ENCODE measurements at places on chromosomes 7 and 10.

DNA sequence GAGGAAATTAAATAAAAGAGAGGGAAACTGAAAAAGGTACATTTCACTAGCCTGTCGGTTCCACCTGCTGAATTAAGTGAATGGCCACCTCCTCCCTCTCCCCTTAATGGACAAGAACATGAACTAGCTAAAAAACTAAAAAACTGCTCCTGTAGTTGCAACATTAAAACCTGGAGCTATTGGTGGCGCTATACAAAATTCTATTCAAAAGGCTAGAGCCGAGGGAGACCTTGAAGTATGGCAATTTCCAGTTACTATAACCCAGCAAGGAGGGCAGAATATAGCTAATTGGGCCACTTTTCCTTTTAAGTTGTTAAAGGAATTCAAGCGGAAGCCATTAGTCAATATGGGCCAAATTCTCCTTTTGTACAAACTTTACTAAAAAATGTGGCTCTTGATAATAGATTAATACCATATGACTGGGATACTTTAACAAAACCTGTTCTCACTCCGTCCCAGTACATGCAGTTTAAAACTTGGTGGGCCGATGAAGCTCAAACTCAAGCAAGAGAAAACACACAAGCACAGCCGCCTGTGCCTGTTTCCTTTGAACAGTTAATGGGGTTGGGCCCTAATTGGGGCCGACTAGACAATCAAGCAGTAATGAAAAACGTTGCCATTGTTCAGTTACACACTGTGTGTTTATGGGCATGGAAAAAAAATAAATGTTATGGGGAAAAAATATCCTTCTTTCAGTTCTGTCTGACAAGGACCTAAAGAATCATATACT is 6.5 kb upstream of the CHST3 start:
- no peak for DNase-seq

GRCh38 chr7:73556208-73557107 is 1.0 kb downstream of the BCL7B start:
- no peak for DNase-seq

- DNase-seq, result no peak
Measured at GRCh38 chr7:32871624-32872371, 19.8 kb downstream of the KBTBD2 start.

DNA sequence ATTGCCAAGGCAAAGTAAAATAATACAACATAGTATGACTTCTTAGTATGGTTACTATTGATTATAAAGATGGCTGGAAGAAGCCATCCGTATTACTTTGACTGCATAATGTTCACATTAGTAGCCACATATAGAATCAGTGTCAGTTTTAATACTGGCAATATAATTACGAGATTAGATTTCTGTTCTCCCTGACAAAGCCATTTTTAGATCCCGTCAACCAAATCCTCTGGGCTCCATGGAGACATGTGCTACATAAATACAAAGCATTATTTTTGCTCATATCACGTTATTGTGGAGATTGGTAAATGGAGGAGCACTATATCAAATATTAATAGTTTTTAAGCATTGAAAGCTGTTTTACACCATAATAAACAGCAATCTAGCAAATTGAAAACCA is 124.0 kb downstream of the MAGI2 start:
- DNase-seq, result no peak

DNA sequence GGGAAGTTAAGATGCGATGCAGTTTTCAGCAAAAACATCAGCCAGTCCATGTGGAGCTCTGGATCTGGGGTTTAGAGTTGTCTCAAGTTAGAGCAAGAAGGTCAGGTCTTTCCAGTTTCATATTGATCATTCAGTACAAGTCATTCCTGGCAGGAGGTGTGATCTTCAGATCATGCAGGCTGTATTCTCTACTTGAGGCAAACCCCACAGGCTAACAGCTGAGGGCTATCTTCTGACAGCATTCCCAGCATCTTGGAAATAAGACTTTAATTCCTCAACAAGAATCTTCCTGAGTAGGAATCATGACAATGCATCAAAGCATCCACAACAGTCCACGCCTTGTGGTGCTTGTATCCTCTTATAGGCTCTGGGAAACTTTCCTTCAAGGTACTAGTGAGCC is 94.9 kb upstream of the ZNF438 start:
- no peak for DNase-seq

DNA sequence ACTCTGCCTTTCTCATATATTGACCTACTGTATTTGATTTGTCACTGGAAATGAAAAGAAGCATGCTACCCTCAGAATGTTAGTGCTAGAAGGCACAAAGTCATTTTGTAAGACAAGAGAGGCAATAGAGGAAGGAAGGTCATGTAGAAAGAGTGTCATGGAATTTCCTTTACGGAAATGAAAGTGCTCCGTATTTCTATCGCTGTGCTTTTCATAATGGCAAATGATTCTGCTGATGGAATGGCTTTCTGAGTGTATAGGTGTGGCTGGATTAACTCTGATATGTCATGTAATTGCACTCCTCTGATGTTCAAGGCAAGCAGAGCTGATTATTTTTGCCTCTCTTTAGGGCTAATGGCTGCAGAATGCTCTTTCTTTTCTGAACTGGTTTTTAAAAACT is 15.5 kb upstream of the STEAP4 start:
- no peak for DNase-seq

- no peak for DNase-seq
Measured at GRCh38 chr7:106535234-106535932, 125.6 kb downstream of the CCDC71L start.

DNA sequence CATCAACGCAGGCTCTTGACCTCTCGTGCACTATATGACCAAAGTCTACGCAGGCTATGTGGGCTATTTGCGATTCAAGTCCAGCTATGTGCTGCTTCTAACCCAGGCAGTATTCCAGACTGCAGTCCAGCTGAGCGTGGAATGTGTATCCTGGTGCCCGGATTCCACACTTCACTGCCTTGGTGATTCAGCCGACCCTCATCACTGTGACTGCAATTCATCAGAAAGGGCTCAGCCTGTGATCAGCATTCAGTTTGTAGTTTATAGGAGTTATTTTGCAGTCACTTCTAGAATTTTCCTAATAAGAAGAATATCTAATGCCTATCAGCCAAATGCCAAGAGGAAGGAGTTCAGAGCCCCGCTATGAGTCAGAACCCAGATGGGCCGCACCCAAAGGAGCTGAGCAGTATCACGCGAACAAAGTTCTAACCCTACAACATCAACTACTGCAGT is 119.8 kb upstream of the LANCL2 start:
- no peak for DNase-seq

GRCh38 chr10:29959586-29959985 is 99.8 kb downstream of the JCAD start:
- DNase-seq, result no peak

DNA sequence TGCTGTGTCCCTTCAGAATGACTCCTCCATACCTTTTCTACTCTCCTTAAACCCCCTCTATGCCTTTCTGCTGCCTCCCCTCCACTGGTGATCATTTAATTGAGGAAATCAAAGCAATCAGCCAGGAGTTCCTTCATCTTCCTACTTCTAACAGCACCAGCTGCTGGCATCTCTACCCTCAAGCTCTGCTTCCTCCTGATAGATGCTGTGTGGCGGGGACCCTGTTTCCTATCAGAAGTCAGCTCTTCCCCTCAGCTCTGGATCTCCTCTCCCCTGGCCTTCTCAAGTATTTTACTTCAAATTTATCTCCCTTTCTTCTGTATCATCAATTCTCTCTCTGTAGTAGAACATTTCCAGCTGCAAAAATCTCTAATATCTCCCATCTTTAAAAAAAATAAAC is 183.7 kb downstream of the ELMO1 start:
- no peak for DNase-seq

DNA sequence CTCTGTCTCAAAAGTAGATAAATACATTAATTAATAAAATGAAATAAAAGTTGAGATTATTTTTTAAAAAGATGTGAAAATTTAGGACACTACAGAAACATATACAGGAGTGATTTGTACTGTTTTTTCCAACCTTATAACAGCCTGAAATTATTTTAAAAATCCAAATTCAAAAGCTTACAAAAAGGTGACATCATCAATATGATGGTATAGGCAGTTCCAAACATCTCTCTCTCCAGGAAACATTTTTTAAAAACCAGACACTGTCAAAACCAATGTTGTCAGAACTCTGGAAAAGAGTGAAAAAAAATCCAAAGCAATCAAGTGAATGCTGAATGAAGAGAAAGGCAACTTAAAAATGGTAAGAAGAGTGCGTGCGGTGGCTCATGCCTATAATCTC is 76.7 kb downstream of the HHEX start:
- DNase-seq, result no peak

GRCh38 chr10:96044736-96045135 is 1.4 kb downstream of the CCNJ start:
- DNase-seq, result no peak

DNA sequence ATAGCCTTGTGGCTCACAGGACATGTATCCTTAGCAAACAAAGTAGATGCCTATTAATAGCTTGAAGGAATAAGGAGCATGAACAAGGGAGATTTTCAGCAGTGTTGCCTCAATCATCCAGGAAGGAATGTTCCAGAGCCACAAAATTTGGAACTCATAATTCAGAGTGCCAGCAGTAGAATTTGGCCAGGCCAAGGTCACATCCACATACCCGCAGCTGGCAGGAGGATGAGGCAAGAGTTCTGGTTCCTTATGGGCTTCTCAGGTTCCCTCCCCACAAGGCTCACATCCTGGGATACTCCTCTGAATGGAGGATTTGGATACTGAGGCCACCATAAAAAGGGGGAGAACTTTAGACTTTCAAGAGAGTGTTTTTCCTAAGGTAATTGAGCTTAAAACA is 45.8 kb downstream of the SUFU start:
- no peak for DNase-seq

GRCh38 chr10:24784061-24784460 is 60.4 kb upstream of the ARHGAP21 start:
- no peak for DNase-seq

DNA sequence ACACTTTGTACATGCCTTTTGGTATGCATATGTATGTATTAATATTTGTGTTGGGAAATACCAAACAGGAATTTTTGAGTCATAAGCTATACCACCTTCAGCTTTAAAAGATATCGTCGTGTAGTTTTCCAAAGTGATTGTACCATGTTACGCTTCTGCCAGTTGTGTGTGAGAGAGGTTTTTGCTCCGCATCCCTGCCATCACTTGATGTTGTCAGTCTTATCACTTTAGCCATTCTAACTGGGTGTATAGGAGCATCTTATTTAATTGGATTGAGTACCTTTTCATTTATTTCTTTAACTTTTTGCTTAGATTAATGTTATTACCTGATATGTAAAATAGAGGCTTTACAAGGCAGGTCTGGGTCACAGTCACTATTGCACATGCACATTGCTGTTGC is 3.4 kb downstream of the KLHL7 start:
- DNase-seq, result no peak

DNA sequence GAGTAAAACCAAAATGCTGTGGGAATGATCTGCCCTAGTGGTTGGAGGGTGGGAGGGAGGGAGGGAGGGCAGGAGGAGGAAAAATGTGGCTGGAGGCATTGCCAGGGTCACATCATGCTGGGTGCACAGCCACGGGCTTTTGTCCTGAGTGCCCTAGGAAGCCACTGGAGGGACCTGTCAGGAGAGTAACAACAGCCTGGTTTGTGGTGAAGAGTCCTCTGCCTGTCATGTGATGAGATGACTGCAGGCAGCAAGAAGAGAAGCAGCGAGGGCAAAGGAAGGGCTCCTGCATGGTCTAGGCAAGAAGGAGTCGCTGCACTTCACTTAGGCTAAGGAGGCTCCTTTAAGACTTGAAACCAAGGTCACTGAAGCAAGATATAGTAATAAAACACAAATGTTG is 65.6 kb downstream of the PKD1L1 start:
- no peak for DNase-seq

- no peak for DNase-seq
Measured at GRCh38 chr10:36141856-36142560, 499.9 kb upstream of the FZD8 start.

Data from NCI-H1092 treated with DMSO at 0.1 percent for 48 hours (cell line).